ENCODE measurements at places on chromosomes 5 and 9.

DNA sequence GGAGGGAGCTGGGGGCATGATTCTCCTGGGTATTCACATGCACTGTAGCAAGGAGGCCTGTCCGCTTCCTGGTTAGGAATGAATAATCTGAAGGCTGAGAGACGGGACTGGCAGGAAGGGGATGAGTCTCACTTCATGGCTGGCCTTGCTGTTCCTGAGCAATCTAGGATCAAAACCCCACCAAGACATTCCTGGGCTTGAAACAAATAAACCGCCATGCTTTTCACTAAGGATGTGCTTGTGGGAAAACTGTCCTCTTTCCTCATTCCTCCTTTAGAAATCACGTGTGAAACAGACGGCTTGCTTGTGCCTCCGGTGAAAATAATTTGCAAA lies 132.8 kb downstream of the MACROH2A1 start:
- no peak for DNase-seq

DNA sequence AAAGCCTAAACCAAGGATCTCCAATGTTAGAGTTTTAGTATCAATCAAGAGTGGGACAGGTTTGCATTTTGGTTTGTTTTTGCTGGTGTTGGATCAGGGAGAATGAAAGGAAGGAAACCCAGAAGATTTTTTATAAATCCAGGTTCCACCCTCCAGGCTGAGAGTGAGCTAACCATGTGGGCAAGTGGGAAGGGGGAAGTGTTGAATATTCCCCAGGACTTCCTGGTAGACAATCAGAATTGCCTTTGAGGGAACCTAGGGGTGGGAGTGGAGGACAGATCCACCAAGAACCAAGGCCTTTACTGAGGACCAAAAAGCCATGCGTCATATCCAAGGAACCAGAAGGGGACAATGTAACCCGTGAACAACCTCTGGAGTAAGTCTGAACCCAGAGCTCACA lies 33.5 kb upstream of the PIK3R1 start:
- no peak for DNase-seq

DNA sequence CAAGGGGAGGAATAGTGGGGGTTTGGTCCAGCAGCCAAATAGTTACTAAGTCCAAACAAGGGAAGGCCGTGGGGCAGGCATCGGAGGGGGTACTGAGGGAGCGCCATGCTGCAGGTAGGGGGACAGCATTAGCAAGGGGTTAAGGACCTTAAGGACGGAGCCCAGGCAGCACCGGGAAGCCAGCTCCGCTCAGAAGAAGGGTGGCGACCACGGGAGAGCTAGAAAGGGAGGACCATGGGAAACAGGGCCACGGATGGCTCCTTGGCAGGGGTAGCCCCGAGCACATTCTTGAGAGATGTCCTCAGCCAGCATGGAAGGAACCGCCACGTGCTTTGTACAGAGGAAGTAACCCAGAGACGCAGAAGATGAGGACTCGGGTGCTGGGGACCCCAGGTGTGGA lies 76.2 kb upstream of the STXBP1 start:
- DNase-seq = no peak

DNA sequence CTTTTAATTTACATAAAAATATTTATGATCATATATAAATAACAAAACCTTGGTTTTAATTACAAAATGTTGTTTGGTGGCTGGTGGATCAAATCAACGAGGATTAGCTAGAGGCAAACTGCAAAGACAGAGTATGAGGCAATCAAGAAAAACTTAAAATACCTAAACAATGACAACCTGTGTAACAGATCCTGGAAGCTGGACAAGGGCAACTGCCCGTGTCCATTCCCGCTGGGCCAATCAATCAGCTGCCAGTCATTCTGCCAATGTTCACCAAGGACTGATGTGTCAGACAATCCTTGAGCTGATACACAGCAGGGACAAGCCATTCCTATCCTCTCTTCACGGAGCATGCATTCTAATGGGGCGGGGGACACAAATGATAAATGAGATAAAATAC lies 3.2 kb upstream of the TENT4A start:
- no peak for DNase-seq

GRCh38 chr5:171596391-171596878 lies 177.0 kb downstream of the FGF18 start:
- no peak for DNase-seq

GRCh38 chr9:135757356-135757755 lies 55.4 kb downstream of the KCNT1 start:
- no peak for DNase-seq

DNA sequence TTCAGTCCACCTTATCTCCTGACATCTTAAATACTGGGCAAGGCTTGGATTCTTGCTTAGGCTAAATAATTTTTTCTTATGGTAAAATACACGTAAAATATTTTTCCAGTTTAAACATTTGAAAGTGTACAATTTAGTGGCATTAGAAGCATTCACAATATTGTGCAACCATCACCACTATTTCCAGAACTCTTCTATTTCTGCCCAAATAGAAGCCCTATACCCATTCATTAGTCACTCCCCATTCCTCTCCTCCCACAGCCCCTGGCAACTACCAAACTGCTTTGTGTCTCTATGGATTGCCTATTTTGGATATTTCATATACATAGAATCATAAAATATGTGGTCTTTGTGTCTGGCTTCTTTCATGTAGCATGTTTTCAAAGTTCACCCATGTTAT lies 57.6 kb downstream of the IL31RA start:
- no peak for DNase-seq

GRCh38 chr5:122311961-122312590 lies at the start of gene SNCAIP:
SNCAIP (plus strand) TSS chr5:122312237; CDS start chr5:122391135, 78,898 bp downstream.
- peak; percentile 84 for DNase-seq

GRCh38 chr5:15966651-15967050 lies 212.9 kb downstream of the MARCHF11 start:
- DNase-seq = no peak

- no peak for DNase-seq
Observed at GRCh38 chr9:76624391-76625048, 139.7 kb upstream of the PCA3 start.

- DNase-seq = no peak
Observed at GRCh38 chr9:24257726-24258125, 288.0 kb downstream of the IZUMO3 start.

GRCh38 chr5:64339769-64340168 lies 166.0 kb upstream of the RGS7BP start:
- no peak for DNase-seq

DNA sequence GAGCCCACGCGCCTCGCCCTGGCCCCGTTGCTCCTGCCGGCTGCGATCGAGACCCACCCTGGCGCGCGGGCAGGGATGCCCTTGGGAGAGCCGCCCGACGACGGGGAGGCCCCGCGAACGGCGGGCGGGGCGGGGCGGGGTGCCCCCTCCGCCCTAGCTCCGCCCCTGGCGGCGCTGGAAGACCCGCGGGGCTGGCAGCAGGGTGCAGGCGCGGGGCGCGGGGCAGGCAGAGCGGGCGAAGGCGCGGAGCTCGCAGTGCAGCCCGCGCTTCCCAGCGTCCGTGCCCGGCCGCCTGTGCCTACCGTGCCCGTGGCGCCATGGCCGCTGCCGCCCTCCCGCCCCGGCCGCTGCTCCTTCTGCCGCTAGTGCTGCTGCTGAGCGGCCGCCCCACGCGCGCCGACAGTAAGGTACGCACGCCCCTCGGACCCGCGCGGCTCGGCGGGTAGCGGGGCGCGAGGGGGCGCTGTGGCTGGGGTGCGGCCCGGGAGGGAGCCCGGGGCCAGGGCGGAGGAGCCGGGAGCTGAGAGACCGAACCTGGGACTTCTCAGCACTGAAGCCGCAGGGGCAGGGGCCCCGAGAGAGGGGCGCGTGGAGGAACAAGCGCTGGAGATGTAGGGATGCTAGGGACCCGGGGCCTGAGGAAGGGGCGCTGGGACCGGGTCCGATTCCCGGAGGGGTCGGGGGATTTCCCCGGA lies at the start of gene OLFML2A:
Gene OLFML2A, plus strand, starts transcription at position 180 of the 695 bp plus-strand sequence. Its CDS starts 138 bp downstream, at position 318.
- DNase-seq = peak; percentile 53

GRCh38 chr5:37771203-37771611 lies 68.6 kb downstream of the GDNF start:
- no peak for DNase-seq

DNA sequence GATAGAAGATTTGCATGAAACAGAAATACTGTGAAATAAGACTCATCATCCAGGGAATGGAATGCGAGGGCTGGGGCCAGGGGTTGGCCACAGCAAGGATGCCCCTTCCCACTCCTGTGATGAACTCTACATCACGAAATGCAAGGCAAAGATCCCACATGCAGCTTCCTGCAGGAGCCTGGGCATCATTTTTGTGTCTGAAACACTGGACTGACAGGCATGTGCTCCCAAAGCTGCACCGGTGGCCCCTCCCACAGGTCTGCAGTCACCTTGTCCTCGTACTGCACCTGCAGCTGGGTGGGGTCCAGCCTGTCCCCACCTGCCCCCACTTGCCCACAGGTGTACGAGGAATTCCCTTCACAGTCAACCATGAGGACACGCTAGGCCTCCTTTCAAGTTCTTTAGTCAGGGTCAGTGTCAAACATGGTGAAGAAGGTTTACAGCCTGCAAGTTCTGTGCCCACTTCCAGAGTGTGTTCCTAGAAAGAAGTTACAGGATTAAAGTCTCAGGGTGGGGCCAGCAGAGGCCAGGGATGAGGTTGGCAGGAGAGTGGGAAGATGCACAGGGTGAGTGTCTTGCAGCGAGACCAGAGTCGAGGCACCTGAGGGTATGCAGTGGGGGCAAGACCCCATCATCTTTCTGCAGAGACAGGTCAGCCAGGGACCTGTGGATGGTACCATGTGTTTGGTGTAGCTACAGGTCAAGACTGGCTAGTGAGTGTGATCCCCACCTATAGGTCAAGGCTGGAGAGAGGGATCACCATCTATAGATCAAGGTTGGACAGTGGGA lies 155.0 kb upstream of the IRX2 start:
- DNase-seq = no peak

DNA sequence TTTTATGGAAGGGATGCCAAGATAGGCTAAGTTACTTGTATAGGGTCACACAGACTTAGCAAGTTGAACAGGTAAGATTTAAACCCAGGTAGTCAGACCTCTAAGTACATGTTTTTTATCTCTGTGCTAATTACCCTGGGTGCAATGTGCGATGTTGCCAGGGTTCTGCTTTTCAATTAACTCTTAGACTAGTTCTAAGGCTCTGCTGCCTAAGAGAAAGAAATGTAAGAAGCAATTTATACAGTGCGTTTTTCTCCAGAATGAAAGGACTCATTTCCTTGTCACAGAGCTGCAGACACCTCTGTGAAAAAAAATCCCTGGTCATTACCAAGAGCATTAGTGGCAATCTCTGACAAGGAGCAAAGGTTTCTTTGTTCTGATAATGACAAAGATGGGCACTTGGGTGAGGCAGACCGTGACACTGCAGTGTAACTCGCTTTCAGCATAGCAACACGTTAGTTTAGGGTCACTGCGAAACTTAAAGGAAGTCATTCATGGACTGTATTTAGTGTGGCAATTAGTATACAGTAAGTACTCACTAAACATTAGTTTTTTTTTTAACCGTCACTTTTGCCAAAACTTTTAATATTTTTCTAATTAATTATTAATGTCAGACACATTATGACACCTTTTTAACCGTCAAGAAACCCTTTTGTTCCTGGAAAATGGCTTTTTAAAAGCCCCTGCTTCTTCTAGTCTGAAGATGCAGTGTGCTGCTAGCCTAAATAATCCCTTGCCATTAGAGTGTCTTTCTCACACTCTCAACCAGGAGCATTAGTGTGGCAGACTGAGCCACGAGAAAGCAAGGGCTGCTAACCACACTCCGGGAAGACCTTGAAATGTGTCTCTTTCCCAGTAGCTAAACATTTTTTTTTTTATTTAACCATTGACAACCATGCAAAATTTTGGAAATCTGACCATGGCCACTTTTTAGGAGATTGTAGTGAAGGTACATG lies 520.0 kb upstream of the C9orf72 start:
- peak; percentile 63 for DNase-seq

DNA sequence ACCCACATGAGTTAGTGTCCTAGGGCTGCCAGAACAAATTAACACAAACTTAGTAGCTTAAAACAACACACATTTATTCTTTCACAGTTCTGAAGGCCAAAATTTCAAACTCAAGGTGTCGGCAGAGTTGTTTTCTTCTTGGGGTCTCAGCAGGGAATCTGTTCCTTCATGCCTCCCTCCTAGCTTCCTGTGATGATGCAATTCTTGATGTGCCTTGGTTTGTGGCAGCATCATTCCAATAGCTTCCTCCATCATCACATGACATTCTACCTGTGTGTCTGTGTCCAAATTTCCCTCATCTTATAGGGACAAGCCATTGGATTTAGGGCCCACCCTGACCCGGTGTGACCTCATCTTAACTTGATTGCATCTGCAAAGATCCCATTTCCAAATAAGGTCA lies 12.2 kb upstream of the SLC25A48 start:
- no peak for DNase-seq

DNA sequence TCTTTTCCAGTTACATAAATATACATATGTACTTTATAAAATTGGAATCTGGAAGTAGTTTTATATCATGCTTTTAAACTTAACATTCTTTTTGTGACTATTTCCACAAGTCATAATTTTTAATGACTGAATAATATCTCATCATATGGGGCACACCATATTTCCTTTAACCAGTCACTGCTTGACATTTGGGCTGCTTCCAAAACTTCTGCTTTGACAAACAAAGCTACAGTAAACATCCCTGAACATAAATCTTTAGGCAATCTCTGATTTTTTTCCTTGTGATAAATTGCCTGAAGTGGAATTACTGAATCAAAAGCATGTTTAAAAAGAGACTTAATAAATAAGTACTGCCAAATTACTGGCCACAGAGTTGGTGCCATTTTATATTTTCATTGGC lies 178.0 kb downstream of the FSTL4 start:
- DNase-seq = no peak

- DNase-seq = peak; percentile 96
Observed at GRCh38 chr5:170216257-170216864, 16.4 kb upstream of the C5orf58 start.

DNA sequence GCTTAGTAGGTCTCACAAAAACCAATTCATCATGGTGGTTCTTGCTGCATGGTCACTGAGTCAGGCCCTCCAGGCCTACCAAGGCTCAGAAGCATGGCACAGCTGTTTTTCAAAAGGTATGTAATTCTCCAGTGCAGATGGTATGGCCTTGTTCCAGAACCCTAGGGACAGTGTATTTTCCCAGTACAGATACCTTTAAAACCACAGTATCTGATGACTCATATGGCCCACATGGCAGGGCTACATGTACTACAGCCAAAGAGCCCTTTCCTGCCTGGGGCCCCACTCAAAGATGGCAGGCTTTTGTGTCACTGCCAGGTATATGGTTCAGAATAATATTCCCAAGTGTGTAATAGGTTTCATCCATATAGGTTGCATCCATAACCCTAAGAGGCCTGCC lies 16.5 kb downstream of the CSF2 start:
- no peak for DNase-seq

GRCh38 chr5:38284384-38284783 lies 26.0 kb downstream of the EGFLAM start:
- no peak for DNase-seq

- DNase-seq = no peak
Observed at GRCh38 chr5:117863586-117864296, 1124.6 kb downstream of the DTWD2 start.

GRCh38 chr5:123207081-123207537 lies 118.1 kb downstream of the PRDM6 start:
- DNase-seq = no peak

DNA sequence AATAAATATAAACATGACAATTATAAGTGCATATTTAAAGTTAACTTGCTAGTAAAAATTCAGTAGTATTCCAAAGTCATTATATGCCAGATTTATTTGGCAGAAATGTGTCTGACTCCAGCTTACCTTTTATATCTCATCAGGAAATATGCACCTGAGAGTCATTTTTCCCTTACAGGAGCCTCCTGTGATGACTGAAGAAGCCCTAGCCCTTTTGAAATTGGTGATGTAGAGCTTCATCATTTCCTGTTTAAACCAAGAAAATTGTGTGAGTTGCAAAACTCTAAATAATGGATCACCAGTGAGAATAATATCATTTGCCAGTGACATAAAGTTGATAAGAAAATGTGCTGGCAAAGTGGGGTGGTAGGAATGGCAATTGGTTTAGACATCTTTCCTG lies 42.1 kb upstream of the CTNND2 start:
- DNase-seq = no peak

Measured in spinal cord (tissue), 10 donors.